ENCODE measurements at places on chromosomes 7 and 10.

DNA sequence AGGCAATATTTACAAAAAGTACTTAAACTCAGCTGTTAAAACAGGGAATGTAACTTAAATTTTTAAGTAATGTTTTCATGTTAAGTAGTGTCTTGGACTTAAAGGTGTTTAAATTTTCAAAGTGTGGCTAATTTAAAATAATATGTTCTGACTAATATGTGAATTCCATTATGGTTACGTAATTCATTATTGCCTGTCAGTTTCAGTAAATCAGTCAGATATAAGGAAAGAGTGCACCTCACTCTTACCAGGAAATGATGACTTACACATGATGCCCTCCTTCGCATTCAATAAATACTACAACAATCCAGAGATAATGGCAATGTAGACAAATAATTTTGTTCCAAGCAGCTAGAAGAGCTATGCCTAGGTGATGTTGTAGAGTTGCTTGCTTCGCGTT, 69.0 kb upstream of the WNT16 start:
- no peak for DNase-seq

DNA sequence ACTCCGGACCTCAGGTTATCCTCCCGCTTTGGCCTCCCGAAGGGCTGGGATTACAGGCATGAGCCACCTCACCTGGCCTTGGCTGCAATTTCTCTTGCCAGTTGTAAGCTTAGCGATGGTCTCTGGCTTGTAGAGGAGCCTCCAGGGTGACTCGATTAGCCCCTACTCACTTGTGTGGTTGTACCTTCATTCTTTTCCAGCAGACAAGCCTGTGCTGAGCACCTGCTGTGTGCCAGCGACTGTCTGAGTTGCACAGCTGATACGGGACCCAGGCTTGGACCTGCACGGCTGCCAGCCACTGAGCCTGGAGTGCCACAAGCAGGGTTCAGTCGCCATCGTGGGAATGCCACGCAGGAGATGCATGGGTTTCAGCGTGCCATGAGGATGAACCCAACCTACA, 42.0 kb upstream of the DNAJB6 start:
- no peak for DNase-seq

DNA sequence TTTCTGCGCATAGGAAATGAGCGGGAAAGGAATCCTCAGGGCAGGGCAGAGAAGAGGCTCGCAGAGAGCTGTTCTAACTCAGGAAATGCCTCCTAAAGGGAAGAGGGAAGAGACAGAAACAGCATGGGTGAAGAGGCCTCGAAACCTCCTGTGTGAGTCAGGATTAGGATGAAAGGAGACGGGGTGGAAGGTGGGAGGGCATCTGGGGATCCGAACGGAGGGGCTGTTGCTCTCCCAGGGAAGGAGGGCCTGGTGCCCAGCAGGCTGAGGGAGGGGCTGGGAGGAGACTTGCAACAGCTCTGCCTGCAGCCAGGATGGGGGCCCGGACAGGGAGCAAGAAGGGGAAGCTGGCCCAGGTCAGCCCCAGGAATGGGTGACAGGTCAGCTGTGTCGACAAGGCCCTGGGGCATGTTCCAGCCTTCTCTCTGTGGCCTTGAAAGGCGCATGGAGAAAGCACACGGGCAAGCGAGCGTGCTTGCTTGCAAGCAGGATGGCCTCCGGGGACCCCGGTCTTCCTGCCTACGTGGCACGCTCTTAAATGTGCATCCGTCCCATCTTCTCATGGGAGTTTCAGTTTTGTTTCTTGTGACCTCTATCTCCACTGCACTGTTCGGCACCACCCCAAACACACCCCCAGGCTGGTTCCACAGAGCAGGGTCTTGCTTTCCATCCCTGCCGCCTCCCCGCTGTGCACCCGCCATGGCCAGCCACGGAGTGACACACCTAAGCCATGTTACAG, 63.5 kb downstream of the HIPK2 start:
- peak; percentile 51 for DNase-seq

GRCh38 chr7:101693498-101694091, 64.5 kb upstream of the MYL10 start:
- DNase-seq = no peak

GRCh38 chr7:8379264-8379663, 54.1 kb upstream of the NXPH1 start:
- DNase-seq = no peak

DNA sequence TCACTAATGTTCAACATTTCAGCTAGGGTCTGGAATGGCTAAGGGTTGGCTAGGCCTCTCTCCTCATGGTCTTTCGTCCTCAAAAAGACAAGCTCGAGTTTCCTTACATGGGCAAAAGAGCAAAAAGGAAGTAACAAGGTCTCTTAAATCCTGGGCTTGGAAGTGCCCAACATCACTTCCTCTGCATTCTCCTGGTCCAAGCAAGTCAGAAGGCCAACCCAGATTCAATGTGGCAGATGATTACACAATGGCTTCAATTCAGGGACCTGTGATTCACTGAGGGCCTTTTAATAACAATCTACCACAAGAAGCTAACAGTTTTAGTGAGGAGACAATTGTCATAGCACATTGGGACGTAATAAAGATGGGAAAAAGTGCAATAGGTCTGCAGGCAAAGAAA, 4.4 kb upstream of the NUP205 start:
- DNase-seq = no peak

- no peak for DNase-seq
Measured at GRCh38 chr10:932589-932988, 1.1 kb upstream of the LARP4B start.

GRCh38 chr7:158849768-158850544, 6.4 kb upstream of the DYNC2I1 start:
- no peak for DNase-seq

DNA sequence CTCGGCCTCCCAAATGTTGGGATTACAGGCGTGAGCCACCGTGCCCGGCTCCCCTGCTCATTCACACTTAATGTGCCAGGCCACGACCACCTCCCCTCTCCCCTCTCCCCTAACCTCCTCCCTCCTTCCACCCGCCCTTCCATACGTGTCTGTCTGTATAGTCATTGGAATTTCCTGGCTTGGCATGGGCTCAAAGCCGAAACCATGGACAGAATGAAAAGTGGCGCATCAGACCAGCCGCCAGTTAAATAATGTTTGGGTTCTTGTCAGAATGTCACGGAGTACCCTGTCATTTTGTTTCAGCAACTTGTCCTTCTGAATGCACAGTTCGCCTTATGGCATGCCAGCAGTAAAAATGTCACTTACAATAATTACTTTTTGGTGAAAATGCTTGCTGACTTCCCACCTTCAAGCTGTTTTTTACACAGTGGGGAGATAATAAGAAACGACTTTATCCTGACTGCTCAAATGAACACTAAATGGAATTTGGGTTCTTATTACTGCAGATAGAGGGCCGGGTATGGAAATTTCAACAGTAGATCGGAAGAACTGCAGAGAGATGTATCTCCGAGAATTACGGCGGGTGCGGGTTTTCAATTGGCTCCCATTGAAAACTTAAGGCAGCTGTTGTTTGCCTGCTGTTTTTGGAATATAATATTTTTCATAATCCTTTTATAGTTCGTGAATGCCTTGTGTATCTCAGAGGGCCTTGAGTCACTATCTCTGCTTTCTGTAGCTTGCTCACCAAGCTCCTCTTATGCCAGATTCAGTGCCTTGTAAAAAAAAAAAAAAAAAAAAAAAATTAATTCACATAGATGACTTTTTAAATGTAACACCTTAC, 65.5 kb upstream of the SH2B2 start:
- no peak for DNase-seq

DNA sequence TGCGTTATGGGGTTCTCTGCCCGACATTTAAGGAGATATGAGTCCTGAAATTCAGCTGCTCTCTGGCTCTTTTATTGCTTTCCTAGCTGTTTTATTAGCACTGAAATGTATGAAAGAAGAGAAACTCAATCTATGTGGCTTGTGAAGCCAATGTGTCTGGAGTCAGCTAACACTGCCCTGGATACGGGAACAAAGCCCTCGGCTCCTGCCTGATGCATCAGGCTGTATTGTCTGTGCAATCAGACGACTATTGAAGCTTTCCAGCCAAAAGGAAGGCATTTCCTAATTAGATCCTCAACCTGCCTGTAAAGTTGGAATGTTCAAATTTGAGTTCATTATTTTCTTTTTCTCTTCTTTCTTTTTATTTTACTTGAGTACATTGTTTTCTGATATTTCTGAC, 22.0 kb upstream of the TM9SF3 start:
- no peak for DNase-seq

- DNase-seq = no peak
Measured at GRCh38 chr7:155935005-155935557, 122.8 kb upstream of the SHH start.

- DNase-seq = no peak
Measured at GRCh38 chr10:63114031-63114814, 18.9 kb upstream of the NRBF2 start.

DNA sequence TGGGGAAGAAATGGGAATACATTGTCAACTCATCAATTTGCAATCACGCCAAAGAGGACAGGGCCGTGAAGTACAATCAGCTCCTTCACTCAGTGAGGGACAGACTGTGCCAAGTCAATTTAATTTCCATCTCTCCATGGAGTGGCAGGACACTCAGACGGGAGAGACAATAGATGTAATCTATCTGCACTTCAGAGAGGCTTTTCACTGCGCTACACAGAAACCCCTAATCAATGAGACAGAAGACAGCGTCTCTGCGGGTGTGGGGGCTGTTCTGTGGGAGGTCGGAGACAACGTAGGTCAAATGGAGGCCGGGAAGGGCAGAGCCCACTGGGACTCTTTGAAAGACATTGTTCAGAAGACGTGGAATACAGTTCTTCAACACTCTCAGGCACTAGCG, 541.0 kb upstream of the ADARB2 start:
- no peak for DNase-seq

DNA sequence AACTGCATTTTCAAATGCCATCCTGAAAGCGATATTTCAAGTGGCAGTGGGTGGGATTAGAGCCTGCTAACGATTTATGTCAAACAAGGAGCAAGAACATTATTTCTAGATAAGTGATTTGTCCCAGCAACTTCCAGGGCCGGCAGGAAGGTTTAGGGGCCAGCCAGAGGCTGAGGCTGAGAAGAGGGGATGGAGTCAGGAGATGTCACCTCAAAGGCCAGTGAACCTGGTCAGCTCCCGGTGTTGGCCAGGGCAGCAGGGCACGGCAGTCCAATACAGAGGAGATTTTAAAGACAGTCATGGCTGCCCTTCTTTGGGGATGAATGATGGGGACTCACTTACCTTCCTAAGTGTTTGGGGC, 105.7 kb upstream of the PPIF start:
- no peak for DNase-seq

- no peak for DNase-seq
Measured at GRCh38 chr10:101903827-101904550, 60.4 kb upstream of the KCNIP2 start.

- DNase-seq = no peak
Measured at GRCh38 chr7:116315803-116316202, 105.5 kb downstream of the TES start.

- DNase-seq = no peak
Measured at GRCh38 chr7:5287802-5288201, 5.1 kb downstream of the SLC29A4 start.
